ENCODE measurements at places on chromosomes 7 and 10.

DNA sequence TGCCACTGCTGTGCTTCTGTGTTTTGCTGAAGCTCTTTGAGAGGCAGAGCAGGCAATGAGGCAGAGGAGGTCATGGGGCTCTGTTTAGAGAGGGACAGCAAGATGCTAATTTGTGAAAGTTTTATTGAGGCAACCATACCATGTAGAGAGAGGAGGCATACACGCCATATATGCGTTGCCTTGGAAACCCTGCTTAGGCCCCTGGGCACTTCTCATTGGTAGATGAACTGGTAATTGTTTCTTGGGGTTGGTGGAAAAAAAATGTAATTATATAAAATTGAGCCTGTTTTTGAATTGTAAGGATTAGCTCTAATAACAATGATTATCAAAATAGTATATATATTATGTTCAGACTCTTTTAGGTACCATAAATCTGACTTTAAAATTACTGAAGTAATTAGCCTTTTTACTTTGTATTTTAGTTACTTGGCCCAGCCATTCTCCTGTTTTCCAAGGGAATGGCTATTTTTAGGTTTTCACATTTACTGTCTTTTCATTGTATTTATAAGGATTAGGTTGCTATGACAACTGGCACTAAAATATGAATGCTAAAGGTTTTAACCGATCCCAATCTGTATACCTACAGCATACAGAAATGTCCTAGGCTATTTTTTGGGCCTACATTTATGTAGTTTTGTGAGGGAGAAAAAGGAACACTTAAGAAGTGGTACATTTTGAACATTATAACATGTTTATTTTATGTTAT lies 52.4 kb downstream of the BZW2 start:
- DNase-seq, result no peak

DNA sequence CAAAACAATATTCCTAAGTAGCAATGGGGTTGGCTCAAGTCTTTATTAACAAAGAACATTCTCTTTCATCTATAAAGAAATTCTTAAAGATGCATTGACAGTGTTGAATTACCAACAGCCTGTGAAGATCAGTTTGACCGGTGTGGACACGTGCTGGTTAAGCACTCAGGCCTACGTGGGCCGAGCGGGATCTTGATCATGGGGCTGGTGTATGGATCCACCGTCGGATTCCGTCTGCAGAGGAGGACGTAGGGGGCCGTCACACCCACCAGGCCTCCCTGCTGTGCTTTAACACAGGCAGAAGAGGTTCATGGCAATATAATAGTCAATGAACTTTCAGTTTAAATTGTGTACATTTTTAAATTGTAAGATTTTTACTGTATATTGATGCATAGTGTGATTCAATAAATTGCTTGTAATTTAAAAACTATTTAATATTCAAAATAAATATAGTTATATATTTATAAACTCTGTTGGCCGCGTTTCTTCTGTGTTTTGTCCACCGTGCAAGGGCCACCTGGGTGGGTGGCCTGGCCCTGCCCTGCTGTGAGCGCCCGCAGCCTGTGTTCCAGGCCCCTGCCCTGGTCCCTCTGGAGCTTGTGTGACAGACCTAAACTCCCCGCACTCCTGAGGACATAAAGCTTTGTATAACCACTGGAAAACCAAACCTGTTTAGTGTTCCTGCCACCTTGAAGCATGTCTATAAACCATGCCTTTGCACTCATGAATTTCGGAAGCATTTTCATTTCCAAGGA lies 1.9 kb upstream of the BHLHA15 start:
- no peak for DNase-seq

GRCh38 chr10:9613338-9614075 lies 1404.2 kb upstream of the CELF2 start:
- no peak for DNase-seq

- no peak for DNase-seq
Observed at GRCh38 chr10:111344804-111345203, 268.0 kb downstream of the ADRA2A start.

DNA sequence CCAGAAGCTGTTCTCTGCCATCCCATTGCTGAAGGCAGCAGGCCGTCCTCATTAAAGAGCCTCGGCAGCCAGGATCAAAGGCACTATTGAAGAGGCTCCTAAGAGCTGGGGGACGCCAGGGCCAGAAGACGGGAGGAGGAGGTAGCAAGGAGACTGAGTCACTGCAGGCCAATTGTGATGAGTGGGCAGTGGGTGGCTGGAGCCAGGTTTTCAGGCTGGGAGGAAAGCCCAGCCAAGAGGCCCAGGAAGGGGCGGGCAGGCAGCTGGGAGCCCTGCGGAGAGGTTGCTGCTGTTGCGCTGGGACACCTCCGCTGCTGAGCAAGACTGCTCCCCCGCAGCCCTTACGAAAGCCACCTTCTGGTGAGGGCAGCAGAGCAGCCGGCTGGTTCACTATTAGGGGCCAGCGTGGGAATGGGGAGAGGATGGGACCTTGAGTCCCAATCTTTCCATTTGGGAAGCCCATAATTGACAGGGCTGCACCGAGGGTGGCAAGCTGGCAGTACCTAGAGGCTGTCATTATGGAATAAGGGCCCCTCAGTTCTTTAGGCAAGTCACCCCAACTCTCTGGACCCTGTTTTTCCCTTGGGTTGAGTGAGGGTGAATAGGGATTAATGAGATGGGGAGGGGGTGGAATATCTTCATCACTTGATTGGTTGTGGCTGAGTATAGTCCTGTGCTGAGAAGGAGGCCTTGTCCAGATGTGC lies 48.4 kb downstream of the UNC5B start:
- DNase-seq, result no peak

DNA sequence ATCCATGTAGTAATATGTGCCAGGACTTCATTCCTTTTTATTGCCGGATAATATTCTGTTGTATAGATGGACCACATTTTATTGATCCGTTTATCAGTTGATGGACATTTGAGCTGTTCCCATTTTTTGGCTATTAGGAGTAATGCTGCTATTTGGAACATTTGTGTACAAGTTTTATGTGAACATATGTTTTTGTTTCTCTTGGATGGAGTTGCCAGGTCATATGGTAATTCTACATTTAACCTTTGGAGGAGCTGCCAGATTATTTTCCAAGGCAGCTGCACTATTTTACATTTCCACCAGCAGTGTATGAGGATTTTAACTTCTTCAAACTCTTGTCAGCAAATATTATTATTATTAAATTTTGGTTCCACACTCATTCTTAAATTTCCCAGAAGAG lies 59.2 kb downstream of the C10orf90 start:
- peak; percentile 31 for DNase-seq

GRCh38 chr10:5446390-5446926 lies 34.1 kb downstream of the NET1 start:
- peak; percentile 86 for DNase-seq

GRCh38 chr7:1638215-1638661 lies 31.8 kb upstream of the ELFN1 start:
- no peak for DNase-seq

- no peak for DNase-seq
Observed at GRCh38 chr7:130904031-130904757, 170.2 kb upstream of the KLF14 start.

GRCh38 chr10:118732245-118733165 lies 22.3 kb downstream of the CACUL1 start:
- DNase-seq, result no peak

DNA sequence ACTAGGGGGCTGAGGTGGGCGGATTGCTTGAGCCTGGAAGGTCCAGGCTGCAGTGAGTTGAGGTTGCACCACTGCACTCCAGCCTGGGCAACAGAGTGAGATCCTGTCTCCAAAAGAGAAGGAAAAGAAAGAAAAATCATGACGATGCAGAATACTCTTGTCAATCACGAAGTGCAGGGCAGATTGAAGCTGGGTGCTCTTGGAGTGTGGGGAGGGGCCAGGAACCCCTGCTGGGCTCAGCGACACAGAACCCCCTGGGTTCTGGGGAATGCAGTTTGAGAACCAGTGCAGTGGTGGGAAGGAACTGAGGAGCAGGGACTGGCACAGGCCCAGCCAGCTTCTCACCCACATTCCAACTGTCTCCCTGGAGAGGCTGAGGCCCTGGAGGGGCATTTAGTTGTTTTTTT lies 10.8 kb upstream of the INTS1 start:
- no peak for DNase-seq

- no peak for DNase-seq
Observed at GRCh38 chr7:80584778-80585177, 53.7 kb upstream of the CD36 start.

DNA sequence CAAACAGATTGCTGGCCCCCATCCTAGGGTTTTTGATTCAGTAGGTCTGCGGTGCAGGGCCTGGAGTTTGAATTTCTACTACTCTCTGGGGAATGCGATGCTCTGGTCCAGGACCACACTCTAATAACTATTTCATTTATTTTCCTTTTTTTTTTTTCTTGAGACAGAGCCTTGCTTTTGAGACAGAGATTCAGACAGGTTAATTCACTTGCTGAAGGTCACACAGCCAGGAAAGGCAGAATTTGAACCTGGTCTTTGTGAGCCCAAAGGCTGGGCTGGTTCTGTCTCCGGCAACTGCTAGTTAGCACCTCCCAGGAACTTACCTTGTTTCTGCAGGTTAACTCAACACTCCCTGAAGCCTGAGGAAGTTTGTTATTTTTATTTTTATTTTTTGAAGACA lies 11.5 kb downstream of the SPACDR start:
- no peak for DNase-seq

Measured in right lung (tissue), 10 donors.